ENCODE measurements at places on chromosomes 5 and 9. TPM values are rescaled to one million over a fixed set of nuclear protein-coding genes. Genes with fewer than 3 reads are reported as not detected.

The PTGDS gene
- 1.2 TPM for polyA plus RNA-seq

The ARHGEF37 gene
- polyA plus RNA-seq: 0.42 TPM

The CMBL gene
- 25.9 TPM for polyA plus RNA-seq

The AP3B1 gene
- 24.0 TPM for polyA plus RNA-seq

The CAMK4 gene
- 2.6 TPM for polyA plus RNA-seq

DNA sequence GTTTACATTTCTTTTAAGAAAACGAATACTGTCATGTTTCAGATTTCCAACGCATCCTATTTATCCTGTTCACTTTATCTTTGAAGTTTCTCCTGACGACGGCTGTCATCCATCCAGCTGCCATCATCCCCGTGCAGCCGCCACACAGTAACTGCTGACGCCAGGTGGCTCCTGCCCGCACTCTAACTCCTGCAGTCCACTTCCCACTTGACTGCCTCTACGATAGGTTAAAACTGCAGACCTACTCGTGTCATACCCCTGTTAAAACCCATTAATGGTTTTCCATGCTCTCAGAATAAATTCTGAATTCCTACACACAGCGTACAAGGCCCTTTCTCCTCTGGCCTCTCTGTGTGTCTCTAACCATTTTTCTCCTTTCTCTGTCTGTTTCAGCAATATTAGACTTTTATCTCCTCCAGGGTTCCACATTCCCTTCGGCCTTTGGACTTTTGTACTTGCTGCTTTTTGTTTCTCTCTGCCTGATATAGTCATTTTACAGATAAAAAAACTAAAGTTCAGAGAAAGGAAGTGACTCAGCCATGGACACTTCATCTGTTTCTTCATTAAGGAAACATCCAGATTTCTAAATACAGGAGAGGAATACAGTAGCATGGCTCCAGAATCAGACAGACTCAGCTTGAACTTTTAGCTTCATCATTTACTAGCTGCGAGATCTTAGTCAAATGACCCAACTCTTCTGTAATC is 84.9 kb downstream of the ADAMTS12 start:
- DNase-seq: peak; percentile 87

GRCh38 chr9:97430316-97431043 is 18.6 kb downstream of the TDRD7 start:
- DNase-seq: no peak

- DNase-seq: no peak
These were observed 6.2 kb upstream of the ERGIC1 start for GRCh38 chr5:172827841-172828240.

DNA sequence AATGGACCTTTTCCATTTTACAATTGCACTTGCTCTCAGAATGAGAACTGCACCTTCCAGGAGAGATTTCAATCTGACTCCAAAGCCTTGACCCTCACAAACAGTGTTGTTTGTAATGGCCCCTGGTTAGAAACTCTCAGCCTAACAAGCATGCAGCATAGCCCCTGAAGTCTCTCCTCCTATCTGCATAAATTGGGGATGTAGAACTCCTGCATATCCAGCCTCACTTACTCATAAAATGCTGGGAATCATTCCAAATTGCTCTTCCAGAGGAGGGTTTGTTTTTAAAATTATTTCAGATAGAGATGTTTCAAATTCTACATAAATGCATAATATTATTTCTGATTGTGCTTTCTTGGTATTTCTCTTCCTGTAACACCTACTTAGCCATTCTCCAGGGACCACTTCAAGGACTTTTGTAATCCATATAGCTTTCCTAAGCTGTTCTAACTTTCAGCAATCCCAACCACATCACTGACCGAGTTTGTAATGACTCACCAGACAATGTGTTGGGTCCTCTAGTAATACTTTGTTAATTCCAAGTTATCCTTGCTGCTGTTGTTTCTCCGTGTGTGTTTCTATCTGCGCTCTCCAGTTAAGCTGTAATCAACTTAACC is 143.8 kb upstream of the CCDC152 start:
- DNase-seq: peak; percentile 26

DNA sequence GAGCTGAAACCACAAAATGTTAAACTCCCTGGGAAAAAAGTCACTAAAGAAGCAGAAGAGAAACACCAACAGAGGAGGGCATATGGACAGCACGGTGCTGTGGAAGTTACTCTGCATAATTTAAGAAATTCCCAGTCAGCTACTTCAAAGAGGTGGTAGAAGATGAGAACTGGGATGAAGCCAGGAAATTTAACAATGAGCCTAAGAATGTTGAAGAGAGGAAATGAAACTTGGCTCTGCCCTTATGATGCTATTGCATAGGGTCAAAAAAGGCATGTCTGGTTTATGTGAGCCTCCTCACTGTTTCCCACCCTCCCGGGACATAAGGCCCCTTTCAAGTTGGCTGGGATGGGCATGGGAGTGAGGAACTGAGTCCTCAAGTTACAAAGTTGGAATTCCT is 25.4 kb upstream of the SNX18 start:
- no peak for DNase-seq

DNA sequence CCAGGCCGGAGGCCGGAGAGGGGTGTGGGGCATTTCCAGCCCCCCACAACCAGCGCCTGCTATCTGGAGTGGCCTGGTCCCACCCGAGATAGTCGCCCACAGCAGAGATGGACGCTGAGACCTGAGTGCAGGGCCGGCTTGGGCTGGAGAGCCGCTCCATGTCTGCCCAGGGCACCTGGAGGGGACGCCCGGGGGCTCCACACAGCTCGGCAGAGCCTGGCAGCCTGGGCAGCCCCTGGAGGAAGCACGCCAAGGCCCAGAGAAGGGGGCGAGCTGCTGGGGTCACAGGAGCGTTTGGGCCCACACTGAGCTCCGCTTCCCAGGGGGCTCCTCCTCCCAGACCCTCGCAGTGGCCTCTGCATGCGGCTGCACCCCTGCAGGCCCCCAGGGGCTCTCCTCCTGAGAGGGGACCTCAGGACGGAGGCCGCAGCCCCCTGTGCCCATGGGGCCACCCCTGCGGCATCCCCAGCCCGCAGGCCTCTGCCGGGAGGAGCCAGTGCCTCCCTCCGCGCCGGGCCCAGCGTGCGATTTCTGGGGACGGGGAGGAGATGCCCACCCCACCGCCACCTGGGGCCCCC is 42.2 kb upstream of the EGFL7 start:
- DNase-seq: no peak

DNA sequence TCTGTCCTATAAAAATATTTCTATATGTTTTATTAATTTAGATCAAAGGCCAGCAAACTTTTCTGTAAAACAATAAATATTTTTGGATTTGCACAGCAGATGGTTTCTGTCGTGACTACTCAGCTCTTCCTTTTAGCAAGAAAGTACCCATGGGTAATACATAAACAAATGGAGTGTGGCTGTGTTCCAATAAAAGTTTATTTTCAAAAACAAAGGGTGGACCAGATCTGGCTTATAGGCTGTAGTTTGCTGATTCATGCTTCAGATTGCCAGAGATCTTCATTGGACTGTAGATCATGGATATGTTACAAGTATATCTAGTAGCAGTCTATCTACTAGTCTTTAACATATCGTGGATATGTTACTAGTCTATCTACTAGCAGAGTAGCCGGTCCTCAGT is 590.5 kb downstream of the CSNK1G3 start:
- DNase-seq: peak; percentile 10

DNA sequence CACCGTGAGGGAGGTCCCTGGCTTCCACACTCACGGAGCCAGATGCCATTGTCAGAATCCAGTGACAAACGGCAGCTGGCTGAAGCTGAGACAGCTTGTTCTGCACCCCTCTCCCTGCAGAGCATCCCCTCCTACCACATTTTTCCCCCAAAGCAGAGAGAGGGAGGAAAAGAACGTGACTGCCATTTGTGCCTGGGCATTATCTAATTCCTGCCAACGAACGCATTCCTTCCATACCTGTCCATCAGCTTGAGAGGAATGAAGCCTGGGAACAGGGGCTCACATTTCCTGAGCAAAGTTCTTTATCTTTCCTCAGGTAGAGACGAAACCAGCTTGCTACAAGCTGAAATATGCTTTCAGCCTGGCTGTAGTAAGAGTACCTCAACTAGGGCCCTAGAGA is 175.4 kb downstream of the SLIT3 start:
- DNase-seq: no peak

- DNase-seq: peak; percentile 94
These were observed 60.6 kb upstream of the ZFR start for GRCh38 chr5:32504989-32505596.

GRCh38 chr9:132350861-132351315 is 3.9 kb downstream of the SETX start:
- DNase-seq: peak; percentile 6

DNA sequence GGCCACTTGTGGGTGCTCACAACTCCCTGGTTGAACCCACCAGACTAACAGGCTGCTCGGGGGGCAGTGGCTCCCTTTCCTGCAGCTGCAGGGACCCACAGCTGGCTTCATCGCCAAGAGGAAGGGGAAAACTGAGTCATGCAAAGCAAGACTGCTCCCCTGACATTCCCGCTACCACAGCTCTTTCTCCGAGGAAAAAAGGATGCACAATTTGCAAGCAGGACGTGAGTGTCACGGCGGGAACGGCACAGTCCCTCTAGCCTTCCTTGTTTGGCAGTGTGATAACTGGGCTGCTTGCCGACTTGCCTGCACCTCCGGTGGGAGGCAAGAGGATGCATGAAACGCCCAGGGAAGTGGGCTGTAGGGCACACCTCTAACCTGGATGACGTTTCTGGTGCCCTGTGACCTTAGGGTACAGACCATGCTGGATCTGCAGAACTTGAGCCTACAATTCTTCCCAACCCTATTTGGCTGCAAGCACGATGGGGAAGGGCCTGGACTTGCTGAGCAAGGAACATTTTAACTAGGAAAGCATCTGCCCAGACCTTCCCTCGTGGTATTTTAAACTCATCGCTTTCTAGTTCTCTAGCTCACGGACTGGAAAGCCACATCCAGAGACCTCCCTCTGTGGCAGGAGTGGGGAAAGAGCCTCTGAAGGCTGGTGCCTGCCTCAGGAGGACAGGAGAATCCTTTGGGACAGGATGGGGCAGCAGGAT is 7.8 kb downstream of the SH3PXD2B start:
- no peak for DNase-seq
